Activated CD4-positive, alpha-beta T cell treated with anti-CD3 and anti-CD28 coated beads, Interleukin-10, Interleukin-2, amounts not matched to agents 100 ng/mL and 50 ng/mL, durations not matched to agents 16 hours and 8 hours (primary cell): ENCODE measurements at places on chromosomes 4 and X.
A peak's percentile ranks its signal among the peaks of the same experiment; 100 is the strongest.

- no peak for DNase-seq
Observed at GRCh38 chr4:24763631-24764297, 31.6 kb upstream of the SOD3 start.

DNA sequence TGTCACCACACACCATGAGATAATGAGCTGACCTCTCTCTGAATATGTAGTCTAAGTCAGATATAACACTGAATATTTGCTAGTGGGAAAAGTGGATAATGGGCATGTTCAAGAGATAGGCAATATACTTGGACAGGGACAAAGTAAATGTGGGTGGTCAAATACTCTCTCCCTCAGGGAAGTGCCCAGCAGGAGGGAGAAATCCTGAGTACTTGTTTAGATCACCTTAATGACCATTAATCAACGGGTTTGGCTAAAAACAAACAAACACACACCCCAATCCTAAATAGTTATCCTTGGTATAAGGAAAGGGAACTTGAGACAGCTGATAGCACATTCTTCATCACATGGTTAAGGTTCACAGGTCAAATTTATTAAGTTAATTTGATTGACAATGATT lies 933.5 kb downstream of the C4orf33 start:
- DNase-seq, result no peak

DNA sequence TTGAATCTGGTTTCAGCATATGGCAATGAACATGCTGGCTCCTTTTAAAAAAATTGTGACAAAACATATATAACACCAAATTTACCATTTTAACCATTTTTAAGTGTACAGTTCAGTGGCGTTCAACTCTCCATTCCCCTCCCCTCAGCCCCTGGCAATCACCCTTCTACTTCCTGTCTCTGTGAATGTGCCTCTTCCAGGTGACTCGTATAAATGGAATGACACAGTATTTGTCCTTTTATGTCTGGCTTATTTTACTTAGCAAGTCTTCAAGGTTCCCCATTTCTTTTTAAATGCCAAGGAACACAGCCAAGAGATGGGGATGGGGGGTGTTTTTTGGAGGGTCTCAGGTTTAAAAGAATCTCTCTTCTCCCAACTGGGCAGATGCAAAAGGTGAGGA lies 35.4 kb upstream of the BCLAF3 start:
- DNase-seq, result no peak

DNA sequence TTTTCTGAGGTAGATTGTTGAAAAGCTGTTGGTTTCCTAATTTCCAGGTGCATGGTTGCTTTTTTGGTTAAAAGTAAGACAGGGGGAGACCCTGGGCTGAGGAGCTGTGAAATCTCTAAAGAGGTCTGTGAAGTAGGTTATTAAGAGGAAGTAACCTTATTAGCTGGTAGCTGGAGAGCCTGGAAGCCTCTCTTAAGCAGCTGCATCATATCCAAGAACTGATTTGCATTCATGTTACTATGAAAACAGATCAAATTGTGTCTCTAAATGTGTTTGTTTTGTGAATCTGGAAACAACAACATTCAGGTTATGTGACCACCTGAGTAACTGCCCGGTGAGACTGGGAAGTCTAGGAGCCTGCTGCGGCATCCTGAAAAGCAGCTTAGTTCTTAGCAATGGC lies 54.1 kb downstream of the ARHGAP10 start:
- DNase-seq, result no peak

DNA sequence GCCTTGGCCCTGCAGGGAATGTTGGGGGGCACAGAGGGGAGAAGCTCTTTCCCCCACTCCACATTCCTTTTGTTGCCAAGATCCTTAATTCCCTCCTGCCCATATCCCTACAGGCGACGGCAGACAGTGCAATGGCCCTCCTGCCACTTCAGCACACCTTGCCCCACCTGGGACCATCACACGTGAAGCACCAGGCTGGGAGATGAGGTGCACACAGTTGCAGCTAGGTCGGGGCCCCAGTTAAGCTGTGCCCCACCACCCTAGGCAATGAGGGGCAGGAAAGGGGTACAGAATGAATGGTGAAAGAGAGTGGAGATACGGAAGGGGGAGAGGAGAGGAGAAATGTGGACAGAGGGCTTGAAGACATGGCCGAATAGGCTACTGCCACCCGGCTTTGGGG lies 26.2 kb downstream of the NALF2 start:
- DNase-seq, result no peak

DNA sequence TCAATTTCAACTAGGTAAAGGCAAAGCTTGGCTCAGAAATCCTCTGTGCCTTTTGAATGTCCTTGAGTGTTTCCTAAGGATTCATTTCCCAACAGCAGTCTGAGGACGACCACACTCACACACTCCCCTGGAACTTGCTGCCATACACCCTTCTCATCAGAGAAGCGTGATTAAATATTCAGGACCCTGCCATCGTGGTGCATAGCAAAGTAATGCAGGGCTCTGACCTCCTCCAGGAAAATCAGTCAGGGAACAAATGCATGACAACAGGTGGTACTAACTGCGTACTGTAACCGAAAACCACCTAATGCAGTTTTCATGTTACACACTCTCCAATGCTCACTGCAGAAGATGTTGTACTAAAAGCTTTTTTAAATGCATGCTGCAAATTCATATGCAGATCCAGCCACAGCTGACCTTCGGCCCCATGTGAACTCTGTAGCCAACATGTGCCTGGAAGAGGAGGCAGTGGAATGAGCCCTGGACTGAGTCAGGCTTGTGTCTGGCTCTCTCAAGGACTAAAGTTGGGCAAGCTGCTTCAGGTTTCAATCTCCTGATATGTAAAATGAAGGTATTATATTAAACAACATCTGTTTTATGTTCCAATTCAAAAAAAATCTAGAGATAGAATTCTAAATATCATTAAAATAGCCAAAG lies 238.3 kb downstream of the KCNIP4 start:
- no peak for DNase-seq

GRCh38 chr4:179285696-179286095 lies 1843.5 kb upstream of the AGA start:
- DNase-seq, result no peak

GRCh38 chr4:101393256-101393655 lies 45.9 kb upstream of the PPP3CA start:
- DNase-seq, result no peak

- peak; percentile 3 for DNase-seq
Observed at GRCh38 chrX:148133105-148133725, 152.1 kb downstream of the FMR1NB start.

GRCh38 chrX:15483891-15484290 lies 9.2 kb downstream of the PIR start:
- no peak for DNase-seq

GRCh38 chr4:57136281-57136680 lies 26.1 kb upstream of the IGFBP7 start:
- DNase-seq, result no peak

- no peak for DNase-seq
Observed at GRCh38 chrX:42189576-42189975, 266.2 kb upstream of the CASK start.

- no peak for DNase-seq
Observed at GRCh38 chr4:37422638-37423037, 178.1 kb downstream of the NWD2 start.

- no peak for DNase-seq
Observed at GRCh38 chrX:31333165-31333831, 261.5 kb upstream of the FTHL17 start.

DNA sequence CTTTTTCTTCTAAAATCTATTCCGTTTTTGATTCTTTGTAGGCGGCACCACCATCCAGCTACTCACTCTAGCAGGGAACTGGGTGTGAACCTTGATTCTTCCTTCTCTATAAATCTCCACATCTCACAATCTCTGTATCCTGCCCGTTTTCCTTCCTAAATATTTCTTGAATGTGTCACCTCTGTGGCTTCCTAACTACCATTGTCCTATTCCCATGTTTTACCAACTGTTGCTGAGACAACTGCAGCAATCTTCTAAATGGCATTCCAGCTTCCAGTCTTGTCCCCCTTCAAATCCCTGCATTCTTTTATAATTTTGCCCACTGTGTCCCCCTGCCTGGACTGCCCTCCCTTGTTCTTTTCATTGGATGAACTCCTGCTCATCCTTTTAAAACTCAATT lies 641.3 kb downstream of the RPA4 start:
- no peak for DNase-seq

DNA sequence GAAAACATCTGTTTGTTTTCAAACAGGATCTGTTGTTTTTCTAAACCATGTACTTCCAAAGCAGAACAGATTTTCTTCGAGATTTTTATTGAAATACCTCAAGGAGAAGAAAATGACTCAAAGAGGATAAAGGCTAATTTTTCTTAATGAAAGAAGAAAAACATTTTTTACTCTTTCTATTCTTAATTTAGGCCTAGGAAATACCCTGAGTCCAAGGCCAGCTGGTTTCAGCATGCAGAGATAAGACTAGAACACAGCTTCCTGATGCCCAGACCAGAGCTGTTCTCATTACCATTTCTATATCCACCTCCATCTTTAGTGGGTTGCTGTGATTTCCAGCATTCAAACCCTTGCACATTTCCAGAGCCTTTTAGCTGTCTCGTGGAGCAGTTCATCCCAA lies 18.3 kb downstream of the GAB1 start:
- DNase-seq, result no peak

GRCh38 chrX:115362334-115363095 lies 73.0 kb downstream of the LUZP4 start:
- DNase-seq, result peak; percentile 5

DNA sequence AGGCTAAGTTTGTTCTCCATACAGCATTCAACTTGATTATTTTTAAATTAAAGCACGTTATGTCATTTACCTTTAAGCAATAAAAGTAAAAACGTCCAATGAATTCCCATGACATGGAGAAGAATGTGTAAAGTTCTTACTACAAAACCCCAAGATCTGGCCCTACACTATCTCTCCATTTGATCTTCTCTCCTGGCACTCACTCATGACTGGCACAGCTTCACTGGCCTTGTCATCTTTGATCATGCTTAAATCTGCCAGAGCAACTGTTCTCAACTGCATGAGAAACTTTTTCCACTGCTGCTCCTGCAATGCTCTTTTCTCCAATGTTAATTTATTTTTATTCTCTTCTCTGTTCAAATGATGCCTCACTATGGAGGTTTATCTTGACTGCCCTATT lies 1109.0 kb upstream of the IGFBP7 start:
- DNase-seq, result no peak

DNA sequence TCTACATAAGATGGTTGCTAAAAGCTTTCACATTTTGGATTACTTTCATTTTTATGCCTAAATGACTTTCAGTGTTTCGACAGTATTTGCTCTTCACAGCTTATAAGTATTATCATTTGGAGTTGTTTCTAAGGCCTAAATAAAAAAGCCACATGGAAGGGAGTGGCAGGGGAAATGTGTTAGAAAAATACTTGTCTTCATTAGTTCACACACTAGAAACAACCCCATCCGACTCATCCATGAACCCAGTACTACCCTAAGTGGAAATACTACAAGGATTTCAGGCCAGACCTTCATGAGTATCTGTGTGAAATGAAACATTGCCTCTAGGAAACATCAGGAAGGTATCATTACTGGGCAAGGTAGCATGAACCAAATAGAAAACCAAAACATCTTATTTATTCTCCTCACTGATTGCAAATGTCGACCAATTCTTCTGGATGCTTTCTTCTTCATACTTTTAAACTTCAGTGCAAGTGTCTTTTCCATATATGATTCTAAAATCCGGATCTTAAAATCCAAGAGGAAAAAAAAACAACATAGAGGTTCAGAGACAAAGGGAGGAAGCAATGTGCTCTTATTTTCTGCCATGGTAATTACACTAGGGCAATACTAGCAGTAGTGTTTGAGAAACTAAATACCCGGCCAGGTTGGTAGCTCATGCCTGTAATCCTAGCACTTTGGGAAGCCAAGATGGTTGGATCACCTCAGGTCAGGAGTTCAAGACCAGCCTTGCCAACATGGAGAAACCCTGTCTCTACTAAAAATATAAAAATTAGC lies 349.4 kb downstream of the ARHGAP24 start:
- no peak for DNase-seq

GRCh38 chr4:150229520-150229919 lies 151.3 kb downstream of the DCLK2 start:
- DNase-seq, result no peak
